ENCODE measurements at places on chromosomes 16 and 17. TPM values are rescaled to one million over a fixed set of nuclear protein-coding genes. Genes with fewer than 3 reads are reported as not detected.

DNA sequence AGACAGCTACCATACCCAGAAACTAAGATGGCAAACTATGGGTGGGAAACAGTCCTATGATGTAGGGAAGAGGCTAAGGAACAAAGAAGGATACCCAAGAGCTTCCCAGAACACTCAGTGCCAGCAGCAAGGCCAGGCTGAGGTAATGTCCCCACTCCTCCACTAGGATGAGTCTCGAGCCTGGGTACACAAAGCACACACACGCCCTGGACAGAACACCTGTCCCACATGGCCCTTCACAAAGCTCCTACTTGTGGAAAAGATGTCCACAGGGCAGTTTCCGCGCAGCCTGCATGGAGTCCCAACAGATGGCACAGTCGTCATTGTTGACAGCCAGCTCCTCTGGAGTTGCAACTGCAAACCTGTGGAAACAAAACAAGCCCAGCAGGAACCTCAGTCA lies 23.9 kb downstream of the AMFR start:
- H3K36me3 ChIP-seq, result peaks cover 19% of the 10 kb centered on the region
- H3K4me3 ChIP-seq, result no peak overlapping the region
- peaks cover 4% of the 10 kb centered on the region for H3K4me1 ChIP-seq
- no peaks in the 10 kb centered on the region for H3K27me3 ChIP-seq
- H3K27ac ChIP-seq, result no peak overlapping the region

DNA sequence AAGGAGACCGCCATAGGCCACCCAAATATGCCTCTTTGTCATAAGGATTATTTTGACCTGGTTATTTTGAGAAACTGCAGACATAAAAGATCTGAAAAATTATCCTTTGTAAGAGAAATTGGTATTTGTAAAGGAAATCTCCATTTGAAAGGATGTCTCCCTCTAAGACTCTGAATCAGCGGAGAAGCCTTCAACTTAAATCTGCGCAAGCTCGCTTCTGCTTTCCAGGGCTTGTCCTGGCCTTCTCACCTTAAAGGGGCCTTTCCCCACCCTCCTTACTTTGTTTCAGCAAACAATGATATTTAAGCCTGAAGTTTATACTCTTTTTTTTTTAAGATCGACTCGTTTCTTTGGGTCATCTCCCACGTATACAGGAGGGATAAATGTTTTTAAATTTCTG lies 34.5 kb downstream of the HSBP1 start:
- H3K4me1 ChIP-seq, result no peaks in the 10 kb centered on the region
- no peak for DNase-seq
- peaks cover 26% of the 10 kb centered on the region for H3K27me3 ChIP-seq
- H3K36me3 ChIP-seq, result no peaks in the 10 kb centered on the region
- no peak overlapping the region for H3K27ac ChIP-seq

Gene MARVELD3
- total RNA-seq, result not detected

Gene TBC1D26
- 0.45 TPM for total RNA-seq
